ENCODE measurements at places on chromosomes 5 and 9.

GRCh38 chr5:174610968-174611367, 113.4 kb upstream of the MSX2 start:
- no peak for DNase-seq

DNA sequence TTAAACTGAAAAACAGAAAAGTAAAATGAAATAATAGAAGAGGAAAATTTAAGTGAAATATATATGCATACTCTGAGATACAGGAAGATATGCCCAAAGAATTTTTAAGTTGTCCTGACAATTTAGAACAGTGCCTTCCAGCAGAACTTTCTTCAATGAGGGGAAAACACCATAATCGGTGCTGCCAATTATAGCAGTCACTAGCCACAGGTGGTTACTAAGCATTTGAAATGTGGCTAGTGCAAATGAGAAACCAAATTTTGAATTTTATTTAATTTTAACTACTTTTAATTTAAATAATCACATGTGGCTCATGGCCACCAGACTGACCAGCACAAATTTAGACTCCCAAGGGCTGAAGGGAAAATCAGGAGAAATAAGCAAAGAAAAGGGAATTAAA, 410.6 kb downstream of the RAB3C start:
- DNase-seq: no peak

DNA sequence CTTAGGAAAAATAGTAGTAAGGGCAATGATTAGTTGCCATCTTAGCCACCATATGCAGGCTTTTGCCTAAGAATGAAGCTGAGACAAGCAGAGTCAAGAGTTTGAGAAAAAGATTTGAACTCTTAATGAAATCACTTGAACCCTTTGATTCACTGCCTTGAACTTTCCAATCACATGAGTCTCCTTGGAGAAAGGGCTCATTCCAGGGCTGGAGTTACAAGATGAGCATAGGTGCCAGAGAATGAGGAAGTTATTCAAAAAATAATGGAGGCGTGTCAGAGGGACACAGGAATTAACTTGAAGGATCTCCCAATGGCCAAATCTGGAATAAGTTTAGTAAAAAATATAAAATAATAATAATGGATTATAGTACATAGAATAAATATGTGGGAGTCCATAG, 35.3 kb downstream of the MAT2B start:
- no peak for DNase-seq

DNA sequence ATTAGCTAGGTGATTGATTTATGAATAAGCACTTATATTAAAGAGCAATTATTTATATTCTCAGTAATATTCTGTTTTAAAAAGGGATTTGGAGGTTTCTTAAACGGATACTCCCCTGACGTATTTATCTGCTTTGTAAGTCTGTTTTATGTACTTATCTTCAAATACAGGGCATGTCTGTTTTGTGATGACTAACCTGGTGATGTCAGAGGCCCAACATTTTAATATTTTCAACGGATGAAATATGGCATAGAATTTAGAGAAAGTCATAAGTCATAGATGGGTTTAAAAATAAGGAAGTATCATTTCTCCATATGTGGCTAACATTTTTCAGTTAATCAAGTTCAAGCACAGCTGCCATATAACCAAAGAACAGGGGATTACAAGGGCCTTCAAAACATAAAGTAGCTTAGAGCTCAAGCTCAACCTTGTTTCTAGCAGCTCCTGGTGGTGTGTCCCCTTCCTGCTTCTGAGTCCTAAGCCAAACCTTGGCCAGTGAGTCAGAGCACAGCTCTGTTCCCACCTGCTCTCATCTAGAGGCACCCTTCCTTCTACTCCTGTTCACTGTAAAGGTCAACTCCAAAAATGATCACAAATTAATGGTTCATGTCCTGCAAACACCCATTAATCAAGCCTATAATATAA, 131.4 kb downstream of the OXCT1 start:
- no peak for DNase-seq

DNA sequence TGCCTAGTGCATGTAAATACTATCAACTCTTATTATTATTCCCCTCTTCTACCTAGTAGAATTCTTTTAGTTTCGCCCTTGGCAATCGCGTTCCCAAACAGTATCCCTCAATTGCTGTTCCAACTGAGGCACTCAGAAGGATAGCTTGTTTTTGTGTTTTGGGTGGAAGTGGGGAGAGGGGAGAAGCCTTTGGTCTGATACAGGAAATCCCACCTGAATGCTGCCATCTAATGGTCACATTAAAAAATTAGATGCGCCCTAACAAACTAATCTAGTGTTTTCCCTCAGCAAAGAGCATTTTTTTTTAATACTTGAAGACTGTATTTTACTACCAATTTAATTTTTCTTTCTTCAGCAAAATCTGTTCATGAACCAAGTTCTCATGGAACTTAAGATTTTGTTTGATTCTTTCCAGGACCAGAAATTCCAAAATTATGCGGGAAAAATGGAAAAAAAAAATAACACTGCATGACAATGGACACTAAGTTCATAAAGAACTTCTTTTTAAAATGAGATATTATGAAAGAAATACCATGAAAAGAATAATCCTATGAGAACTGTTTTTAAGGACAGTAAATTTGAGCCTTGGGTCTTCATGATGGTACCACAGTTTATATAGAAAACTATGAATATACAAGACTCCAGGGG, 22.2 kb upstream of the GLDC start:
- no peak for DNase-seq

GRCh38 chr5:160354666-160355065, 15.8 kb downstream of the C1QTNF2 start:
- DNase-seq: no peak

- DNase-seq: no peak
Observed at GRCh38 chr5:65326922-65327321, 154.8 kb downstream of the ADAMTS6 start.

Data from activated T-helper 1 cell treated with Interleukin-2 at 50 U/mL for 16 hours (primary cell).